CD4-positive, alpha-beta T cell treated with Interleukin-21 for 1 hour (primary cell): ENCODE measurements at places on chromosomes 7 and 10.

GRCh38 chr10:59177031-59177797 lies 771 bp downstream of the PHYHIPL start:
- no peak for DNase-seq

DNA sequence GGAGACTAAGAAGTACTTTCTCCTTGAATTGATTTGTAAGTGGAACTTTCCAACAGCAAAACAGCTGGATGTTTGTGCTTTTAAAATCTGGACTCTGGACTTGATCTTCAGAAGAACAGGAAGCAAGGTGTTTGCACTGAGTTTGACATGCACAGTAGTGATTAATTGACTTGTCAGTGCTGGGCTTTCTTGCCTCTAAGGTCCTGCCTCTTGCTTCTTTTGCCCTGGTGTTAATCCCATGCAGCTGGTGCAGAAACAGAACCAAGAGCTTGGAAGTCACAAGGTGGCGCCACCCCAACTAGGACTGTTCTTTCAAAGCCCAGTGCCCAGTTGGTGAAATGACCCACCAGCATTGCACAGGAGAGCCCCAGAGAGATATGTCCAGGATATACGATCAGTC lies 66.8 kb upstream of the SEPHS1 start:
- no peak for DNase-seq

- no peak for DNase-seq
These were observed 12.0 kb downstream of the CLCN1 start for GRCh38 chr7:143327903-143328302.

- no peak for DNase-seq
These were observed 44.6 kb downstream of the FGFR2 start for GRCh38 chr10:121553511-121554264.

- DNase-seq: no peak
These were observed 13.0 kb upstream of the NDUFA5 start for GRCh38 chr7:123570390-123571182.

DNA sequence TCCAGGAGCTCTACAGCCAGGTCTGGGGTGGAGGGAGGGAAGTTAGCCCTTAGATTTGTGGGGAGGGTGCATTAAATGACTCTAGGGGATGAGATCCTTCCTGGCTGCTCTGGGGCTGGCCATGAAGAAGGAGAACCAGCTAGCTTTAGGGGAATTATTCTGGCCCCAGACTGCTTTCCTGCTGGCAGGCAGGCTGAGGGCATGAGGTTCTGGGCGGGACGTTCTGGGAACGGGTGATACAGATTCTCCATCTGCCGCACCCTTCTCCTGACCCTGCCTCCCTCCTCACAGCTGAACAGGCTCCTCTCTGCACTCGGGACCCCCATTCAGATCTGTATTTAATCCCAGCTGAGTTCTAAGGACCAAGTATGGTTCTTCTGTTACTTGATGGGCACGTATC lies 23.9 kb downstream of the GOLGA7B start:
- no peak for DNase-seq

- DNase-seq: peak; percentile 88
These were observed 15.6 kb downstream of the ATG9B start for GRCh38 chr7:151008511-151009323.

GRCh38 chr10:94363251-94363565 lies 469 bp upstream of the NOC3L start:
- DNase-seq: no peak

DNA sequence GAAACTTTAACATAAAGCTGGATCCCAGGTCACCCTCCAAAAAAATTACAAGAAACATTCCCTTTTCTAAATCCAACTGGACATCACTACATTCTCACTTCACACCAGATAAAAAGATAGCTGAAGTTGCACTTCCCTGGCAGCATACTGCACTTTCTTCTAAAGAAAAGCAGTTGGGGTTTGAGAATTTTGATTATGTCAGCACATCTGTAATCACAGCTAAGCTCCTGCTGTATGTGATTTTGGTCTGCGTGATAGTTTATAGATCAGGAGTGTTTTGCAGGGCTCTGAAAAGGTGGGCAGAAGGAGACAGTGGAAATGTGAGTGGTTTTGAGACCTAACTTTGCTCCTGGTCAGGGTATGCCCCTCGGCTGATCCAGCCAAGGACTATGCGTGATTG lies 199.1 kb upstream of the AKR1E2 start:
- DNase-seq: no peak

GRCh38 chr7:144037414-144038035 lies 11.2 kb upstream of the OR2A5 start:
- DNase-seq: no peak

DNA sequence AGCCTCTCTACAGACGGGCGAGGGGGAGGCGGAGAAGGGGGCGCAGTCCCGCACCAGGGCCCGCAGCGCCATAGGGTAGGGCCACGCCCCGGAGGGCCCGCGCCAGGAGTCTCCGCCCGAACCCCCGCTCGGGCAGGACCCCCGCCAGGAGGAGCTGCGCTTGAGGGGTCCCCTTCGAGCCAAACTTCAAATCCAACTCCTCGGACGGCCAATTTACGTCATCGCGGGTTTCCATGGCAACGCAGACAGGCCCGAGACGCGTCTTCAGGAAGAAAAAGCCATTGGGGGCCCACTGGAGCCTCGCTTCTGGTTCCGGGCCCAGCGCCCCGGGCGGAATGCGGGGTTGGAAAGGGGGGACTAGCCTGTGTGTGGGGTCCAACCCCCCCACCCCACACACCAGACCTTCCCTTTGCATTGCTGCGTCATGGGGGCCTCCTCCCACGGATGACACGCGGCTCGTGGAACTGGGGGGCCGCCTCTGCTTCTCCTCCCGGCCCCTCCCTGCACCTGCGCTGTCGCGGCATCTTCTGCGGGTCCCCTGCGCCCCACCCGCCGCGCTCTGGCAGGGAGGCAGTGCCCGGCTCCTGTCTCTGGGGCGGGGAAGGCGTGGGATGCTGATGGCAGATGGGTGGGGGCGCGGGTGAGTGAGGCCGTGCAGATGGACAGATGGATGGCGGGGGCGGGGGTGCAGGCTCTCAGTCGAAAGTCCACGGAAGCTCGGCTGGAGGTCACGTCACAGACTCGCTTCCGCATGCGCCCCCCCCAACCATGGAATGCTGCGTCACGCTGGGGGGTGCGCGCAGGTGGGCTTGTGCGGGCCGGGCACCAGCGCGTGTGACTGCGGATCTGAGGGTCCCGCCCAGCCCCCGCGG lies 1.2 kb downstream of the CALY start:
- peak; percentile 88 for DNase-seq
